ENCODE measurements at places on chromosomes 5 and 9.

- peak; percentile 15 for DNase-seq
These were observed at the start of gene DAPK1 for GRCh38 chr9:87497604-87498045. DAPK1 (plus strand) TSS chr9:87497867; CDS start chr9:87499078, 1,211 bp downstream.

DNA sequence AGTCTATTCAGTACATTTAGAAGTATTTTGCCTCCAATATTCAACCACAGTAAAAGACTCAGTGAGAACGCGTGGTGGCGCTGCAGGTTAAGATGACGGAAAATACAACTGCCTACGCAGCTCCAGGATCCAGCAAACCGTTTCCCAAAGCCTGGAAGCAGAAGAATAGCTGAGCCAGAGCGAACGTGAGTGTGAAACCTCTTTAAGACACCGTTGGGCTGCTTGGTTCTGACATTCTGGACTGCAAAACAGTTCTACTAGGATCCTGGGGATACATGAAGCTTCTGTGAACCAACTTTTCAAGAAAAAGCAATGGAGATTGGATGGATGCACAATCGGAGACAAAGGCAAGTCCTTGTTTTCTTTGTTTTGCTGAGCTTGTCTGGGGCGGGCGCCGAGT lies at the start of gene PCDHB16:
TSS of gene PCDHB16 (plus strand) at position 140 of the 400 bp plus-strand sequence. CDS start at position 313, 173 bp downstream.
- no peak for DNase-seq

DNA sequence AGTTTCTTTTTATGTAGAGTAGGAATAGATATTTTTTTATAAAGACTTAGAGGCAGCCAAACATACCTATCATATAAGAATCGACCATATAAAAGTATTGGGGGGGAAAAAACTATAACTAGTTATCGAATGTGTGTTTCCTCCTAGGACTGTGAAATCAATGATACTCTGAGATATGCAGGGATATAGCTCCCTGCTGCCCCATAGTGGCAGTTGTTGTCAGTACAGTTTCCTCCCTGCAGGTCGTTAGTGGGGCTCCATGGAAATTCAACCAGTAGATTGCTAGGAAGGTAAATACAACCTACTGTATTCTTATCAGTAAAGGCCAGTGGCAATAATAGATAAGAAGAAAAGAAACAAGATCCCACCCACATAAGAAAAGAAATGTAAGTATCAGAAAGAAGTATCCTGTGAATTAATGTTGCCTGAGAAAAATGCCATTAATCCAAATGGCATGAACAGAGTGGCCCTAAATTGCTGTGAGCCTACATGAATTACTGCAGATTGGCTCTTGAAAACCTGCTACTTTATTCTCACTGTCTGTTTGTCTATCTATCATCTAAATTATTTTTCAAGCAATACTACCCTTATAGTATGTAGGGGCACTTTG lies 136.9 kb upstream of the FBN2 start:
- no peak for DNase-seq

DNA sequence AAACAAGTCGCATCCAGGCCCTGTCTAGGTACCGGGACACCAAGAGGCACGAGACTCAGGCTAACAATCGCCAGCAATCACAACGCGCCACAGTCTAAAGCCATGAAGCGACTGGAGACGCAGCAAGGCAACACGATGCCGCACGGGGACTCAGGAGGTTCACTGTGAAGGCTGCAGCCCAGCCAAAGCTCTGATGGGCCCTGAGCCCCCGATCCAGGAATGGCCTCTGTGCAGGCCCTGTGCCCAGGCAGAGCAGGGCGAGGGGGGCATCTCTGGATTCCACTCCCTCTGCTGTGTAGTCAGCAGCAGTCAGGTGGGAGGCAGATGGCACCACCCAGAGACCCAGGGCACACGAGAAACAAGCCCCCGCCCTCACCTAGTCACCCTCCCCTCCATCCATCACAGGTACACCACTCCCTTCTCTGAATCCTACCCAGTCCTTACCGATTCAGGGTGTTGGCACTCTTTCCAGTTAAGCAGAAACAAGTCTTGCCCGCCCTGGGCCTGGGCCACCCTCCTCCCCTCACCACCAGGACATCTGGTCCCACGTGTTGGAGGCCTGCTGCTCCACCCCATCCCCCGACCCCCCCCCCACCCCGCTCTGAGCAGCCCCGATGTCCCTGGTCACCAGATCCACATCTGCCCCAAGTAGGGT lies 1.1 kb downstream of the RALGDS start:
- DNase-seq, result no peak

DNA sequence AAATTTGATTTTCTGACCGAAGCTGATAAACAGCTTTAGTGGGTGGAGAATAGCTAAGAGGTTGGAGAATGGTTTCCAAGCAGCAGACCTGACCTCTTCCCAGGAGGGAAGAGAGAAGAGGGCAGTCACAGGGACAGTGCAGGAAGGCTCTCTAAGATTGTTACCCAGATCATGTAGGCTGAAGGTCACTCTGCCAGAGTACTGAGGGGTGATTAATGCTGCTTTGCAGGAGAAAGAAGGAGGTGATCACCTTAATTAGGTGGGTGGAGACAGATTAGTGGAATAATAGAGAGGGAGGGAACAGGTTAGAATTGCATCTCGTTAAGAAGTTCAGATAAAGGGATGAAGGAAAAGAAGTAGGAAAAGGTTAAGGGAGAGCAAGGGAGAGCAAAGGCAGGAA lies 440.5 kb downstream of the BRINP1 start:
- DNase-seq, result no peak

GRCh38 chr9:68961587-68961986 lies 52.3 kb downstream of the PRKACG start:
- no peak for DNase-seq

GRCh38 chr5:115541611-115542010 lies 3.0 kb downstream of the FEM1C start:
- no peak for DNase-seq

DNA sequence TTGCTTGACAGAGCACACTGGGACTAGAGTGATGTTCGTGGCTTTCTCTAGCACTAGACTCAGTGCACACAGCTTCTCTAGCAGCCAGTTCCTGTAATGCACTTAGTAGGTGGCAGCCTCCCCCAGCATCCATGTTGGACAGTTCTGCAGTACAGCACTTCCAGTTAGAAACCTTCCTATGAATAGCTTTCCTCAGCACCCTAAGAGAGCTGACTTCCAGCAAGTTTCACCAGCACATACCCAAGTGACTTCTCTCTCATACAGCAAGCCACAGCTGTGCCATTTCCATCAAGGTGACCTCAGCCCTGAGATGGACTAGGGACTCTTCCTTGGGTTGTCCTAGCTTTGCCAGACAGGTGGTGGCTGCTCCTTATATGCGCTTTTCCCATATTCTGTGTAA lies 60.4 kb downstream of the PJA2 start:
- no peak for DNase-seq

GRCh38 chr5:435156-435790 lies 7.7 kb upstream of the EXOC3 start:
- DNase-seq, result no peak

DNA sequence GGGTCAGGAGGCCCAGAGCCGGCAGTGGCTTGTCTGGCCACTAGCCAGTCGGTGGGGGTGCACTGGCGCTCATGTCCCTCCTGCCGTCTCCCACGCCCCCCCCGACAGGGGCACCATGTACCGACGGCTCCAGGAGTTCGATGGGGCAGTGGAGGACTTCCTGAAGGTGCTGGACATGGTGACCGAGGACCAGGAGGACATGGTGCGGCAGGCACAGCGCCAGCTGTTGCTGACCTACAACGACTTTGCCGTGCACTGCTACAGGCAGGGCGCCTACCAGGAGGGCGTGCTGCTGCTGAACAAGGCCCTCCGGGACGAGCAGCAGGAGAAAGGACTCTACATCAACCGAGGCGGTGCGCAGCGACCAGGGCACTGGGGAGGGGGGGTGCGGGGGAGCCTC lies 8.1 kb downstream of the TTC16 start:
- no peak for DNase-seq

GRCh38 chr5:16521521-16522483 lies 56.2 kb upstream of the ZNF622 start:
- DNase-seq, result no peak

GRCh38 chr5:21831145-21831787 lies 1021.9 kb downstream of the CDH12 start:
- DNase-seq, result no peak

DNA sequence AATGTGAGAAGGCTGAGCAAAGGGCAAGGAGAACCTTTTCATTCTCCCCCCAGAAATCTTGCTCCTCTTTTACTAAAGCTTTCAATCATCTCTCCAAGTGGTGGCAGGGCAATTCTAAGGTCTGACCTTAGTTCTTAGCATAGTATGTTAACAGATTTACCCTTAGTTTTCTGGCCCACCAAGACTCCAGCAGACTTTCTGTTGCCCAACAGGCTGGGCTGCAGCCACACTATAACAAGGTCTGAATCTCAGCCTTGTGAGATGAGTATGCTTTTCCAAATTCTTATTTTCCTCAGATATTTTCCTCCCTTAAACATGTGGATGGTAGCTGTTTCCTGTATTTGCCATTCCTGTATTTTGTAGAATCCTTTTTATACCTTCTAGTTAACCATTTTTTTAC lies 69.5 kb downstream of the NIPBL start:
- no peak for DNase-seq

DNA sequence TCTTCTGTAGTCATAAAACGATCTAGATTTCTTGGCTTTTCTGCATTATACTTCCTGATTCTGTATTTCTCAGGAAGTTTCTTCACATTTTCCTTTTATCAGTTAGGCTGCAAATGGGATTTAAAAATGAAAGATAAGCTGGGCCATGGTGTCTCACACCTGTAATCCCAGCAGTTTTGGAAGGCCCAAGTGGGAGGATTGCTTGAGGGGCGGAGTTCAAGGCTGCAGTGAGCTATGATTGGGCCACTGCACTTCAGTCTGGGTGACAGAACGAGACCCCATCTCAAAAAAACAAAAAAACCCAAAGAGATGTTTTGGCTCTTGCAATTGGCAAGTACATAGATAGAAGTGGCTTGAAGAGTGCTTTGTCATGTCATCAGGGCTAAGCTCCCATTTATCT lies 26.2 kb upstream of the APC start:
- no peak for DNase-seq

GRCh38 chr5:156329171-156329611 lies 2.2 kb downstream of the SGCD start:
- no peak for DNase-seq

GRCh38 chr5:38446029-38446522 lies 110.4 kb downstream of the LIFR start:
- DNase-seq, result no peak

DNA sequence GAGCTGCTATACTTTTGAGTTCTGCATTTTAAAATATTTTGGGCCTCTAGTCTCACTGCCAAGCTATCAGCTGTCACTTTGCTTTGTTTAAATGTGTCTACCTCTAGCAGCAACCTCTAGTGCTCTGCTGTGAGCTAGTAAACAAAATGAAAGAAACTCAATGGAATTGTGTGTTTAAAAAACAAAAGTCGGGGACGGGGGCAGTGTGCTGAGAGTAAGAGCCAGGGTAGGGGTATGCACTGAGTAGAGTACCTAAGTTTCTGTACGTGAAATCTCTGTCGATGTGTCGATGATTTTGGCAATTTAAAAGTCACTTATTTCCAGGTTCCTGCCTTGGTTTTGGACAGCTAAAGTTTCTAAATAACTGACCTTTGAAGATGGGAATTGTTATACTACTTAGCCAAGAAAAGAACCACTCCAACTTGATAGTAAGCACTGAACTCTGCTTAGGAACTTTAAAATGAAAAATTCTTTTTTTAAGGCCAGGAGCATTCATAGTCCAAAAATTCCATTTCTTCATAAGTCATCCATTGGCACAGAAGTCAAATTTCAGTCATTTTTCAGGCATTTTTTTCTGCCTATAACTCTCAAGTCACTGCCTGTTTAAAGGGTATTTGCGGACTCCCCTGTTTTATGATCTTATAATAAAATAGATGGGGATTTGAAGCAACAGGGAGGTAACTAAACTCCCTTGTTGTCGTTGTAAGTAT lies 111.5 kb downstream of the SAXO1 start:
- no peak for DNase-seq

- DNase-seq, result no peak
These were observed 284.8 kb downstream of the SEC61B start for GRCh38 chr9:99506747-99507348.

GRCh38 chr5:131378721-131379541 lies 115.1 kb downstream of the CDC42SE2 start:
- no peak for DNase-seq

GRCh38 chr9:15140051-15140450 lies 167.0 kb downstream of the TTC39B start:
- DNase-seq, result no peak

- DNase-seq, result no peak
These were observed 173.3 kb upstream of the GDNF start for GRCh38 chr5:38013107-38013506.

GRCh38 chr5:115583474-115583873 lies 18.8 kb downstream of the TICAM2 start:
- DNase-seq, result no peak

DNA sequence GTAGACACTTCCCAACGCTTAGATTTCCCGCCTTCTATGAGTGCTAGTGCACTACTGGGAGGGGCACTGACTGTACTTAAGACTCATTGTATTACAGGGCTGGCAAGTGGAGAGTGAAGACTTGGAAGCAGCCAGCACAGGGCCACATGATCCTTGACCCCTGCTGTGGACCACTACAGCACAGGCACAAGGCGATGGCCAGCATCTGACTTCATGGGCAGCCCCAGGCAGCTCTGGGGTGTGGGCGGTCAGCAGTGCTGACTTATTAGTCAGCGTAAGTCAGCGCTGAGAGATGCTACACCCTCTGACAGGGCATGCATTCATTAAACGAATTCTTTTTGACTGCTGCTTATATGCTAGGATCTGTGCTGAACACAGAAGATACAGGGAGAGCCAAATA lies 9.3 kb downstream of the SLC46A2 start:
- no peak for DNase-seq

- no peak for DNase-seq
These were observed 157.5 kb downstream of the MAPKAP1 start for GRCh38 chr9:125549465-125549871.

DNA sequence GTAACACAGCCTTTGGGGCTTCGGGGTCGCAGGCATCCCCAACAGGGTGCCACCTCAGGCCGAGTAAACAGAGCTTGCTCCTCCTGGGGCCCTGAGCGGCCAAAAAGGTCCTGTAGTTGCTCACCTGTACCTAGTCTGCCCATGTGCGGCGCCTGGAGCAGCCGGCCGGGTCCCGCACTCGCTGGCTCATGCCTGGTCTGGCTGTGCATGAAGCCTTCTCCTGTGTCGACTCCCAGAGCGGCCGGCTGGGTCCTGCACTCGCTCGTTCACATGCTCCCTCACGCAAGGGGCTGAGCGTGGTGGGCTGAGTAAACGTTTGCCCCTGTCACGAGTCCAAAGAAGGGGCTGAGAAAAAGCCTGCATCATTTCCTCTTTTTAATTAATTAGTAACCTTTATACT lies 162.4 kb upstream of the TUT7 start:
- no peak for DNase-seq

DNA sequence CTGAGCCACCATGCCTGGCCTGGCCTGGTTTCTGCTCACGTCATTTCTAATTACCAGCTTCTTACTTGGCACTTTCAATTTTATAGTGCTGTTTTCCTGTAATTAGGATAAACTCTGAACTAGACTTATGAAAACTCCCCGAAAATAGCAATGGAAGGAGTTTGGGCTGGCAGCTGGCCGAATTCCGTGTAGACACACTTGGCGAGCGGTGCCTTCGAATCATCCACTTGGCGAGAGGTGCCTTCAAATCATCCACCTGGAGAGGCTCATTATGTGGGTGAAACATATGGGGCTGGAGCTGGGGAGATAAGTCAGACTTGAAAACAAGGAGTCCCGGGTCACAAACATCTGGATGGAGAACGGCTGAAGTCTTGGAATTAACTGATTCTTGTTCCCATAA lies 203.7 kb downstream of the ROR2 start:
- DNase-seq, result no peak

- DNase-seq, result no peak
These were observed 28.8 kb upstream of the ADAMTS2 start for GRCh38 chr5:179373961-179374505.
